ENCODE measurements at places on chromosomes 2 and 18. TPM values are rescaled to one million over a fixed set of nuclear protein-coding genes. Genes with fewer than 3 reads are reported as not detected.

RNU2-63P gene
- total RNA-seq, result not detected

BCL2 gene
- total RNA-seq, result not detected

CD226 gene
- under 0.01 TPM for total RNA-seq

OTOS gene
- total RNA-seq, result not detected

CTDP1 gene
- 19.3 TPM for total RNA-seq

PPP3R1 gene
- total RNA-seq, result 23.9 TPM

MARCHF4 gene
- total RNA-seq, result 2.6 TPM

SERPINB4 gene
- not detected for total RNA-seq

QPCT gene
- 21.3 TPM for total RNA-seq

CLEC4F gene
- total RNA-seq, result not detected

Measured in myometrial cell (primary cell).